Hematopoietic multipotent progenitor cell treated with erythropoietin and hydrocortisone succinate and interleukin-3 and kit ligand, for 15 days (in vitro differentiated cells): ENCODE measurements at places on chromosomes 11 and 22.

DNA sequence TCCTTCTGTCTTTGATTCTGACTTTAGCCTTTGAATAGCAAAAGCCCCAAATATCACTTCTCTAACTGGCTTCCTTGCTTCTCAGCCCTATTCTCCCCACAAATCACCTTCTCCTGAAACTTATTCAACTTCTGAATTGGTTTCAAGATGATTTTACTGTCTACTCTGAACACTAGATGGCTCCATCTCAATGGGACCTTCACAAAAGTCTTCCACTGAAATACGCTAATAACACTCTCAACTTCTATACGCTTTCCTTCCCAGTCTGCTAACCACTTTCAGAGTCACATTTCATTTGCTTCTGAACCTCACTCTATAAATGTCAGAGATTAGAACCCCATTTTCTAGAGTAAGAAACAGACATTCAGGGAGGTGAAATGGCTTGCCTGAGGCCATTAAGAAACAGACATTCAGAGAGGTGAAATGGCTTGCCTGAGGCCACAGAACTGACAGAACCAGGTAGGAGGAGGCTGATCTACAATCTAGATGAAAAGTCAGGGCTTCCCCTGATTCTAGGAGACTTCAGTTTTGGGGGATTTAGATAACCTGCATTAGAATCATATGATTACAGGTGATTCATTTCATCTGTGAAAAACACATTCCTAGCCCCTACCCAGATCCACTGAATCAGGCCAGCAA is 20.6 kb downstream of the MORC2 start:
- peak; percentile 34 for DNase-seq

- DNase-seq = no peak
These were observed 1.8 kb upstream of the GAL start for GRCh38 chr11:68682531-68682961.

DNA sequence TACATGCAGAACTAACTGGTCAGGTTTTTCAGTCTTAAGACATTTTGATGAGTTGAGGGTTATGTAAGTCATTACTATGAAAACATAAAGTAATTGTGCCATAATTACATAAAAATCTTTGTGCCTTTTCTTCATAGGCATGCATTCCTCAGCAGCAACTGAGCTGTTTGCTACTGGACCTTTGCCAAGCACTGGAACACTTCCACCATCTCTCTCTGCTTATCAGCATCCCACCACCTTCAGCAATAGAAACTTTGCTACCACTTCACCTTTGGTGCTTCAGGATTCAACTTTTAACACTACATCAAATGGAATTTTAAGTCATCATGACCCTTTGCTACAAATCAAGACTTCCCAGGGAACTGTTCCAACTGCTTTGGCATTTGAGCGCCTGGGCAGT is 39.0 kb downstream of the QSER1 start:
- peak; percentile 25 for DNase-seq

- DNase-seq = no peak
These were observed 234.1 kb downstream of the KIRREL3 start for GRCh38 chr11:126766440-126766839.

DNA sequence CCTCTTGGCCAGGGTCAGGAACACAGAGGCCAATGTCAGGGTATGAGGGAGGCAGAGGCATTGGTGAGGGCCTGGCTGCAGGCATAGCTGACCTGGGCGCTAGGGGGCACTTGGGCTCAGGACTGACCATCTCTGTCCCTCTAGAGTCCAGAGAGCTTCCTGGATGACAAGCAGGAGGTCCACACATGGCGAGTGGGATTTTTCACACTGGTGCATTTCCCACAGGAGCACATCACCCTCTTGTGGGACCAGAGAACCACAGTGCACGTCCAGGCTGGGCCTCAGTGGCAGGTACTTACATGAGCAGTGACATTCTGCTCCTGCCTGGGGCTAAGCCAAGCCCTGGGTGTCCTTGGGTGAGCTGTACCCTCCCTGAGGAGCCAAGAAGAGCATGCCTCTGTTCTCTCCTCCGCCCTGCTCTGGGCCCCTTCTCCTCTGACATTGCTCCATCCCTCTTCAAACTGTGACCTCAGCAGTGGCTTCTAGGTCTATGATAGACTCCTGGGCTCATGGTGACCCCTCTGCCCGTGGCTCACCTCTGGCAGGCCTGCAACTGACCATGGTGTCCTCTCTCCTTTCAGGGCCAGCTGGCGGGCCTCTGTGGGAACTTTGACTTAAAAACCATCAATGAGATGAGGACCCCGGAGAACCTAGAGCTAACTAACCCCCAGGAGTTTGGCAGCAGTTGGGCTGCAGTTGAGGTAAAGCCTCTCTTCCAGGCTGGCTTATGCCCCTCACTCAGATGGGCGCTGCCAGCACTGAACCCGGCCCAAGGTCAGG is 46.6 kb downstream of the OTOG start:
- DNase-seq = no peak

- no peak for DNase-seq
These were observed 25.6 kb upstream of the TTLL12 start for GRCh38 chr22:43212434-43212952.

- peak; percentile 84 for DNase-seq
These were observed 1.6 kb downstream of the RAC2 start for GRCh38 chr22:37242395-37242918.

GRCh38 chr22:48592931-48593330 is 1234.7 kb downstream of the BRD1 start:
- DNase-seq = no peak

- DNase-seq = no peak
These were observed 170.1 kb upstream of the CADM1 start for GRCh38 chr11:115674176-115674936.

GRCh38 chr22:20463324-20464095 is 25.9 kb upstream of the SCARF2 start:
- DNase-seq = no peak

GRCh38 chr22:44739024-44739423 is 13.4 kb upstream of the ARHGAP8 start:
- no peak for DNase-seq

- peak; percentile 82 for DNase-seq
These were observed 11.2 kb upstream of the PPP2R1B start for GRCh38 chr11:111777094-111778046.

DNA sequence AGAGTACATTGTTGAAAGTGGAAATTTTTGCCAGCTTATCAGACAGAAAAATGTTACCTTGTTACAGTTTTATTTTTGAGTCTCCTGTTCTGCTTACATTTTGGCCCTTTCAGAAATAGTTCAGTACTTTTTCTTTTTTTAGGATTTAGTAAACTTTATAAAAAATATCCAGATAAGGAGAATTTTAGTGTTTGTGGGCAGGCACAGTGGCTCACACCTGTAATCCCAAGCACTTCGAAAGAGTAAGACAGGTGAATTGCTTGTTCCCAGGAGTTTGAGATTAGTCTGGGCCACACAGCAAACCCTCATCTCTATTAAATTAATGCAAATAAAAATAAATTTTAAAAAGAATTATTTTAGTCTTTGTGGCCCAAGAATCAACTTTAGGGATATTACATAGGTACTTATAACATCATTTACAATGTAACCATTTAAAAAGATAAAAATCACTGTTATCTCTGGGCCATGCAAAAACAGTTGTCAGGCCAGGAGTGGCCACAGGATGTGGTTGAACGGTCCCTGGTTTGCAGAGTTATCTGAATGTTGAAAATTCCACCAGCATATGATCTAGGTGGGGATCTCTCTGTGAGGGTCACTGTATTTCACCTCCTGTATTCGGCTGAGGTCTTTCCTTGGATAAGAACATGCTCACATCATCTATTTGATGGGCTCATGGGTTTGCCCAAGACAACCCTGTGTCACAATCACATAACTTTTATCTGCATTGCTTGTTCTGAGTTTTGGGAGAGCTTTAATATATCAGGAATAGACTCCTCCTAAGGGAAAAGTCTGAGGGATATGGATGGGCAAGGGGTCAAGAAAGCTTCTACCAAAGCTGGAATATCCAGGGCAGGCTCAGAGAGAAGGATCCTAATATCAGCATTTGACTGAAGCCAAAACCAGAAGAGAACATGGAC is 91.5 kb downstream of the GGTLC2 start:
- DNase-seq = no peak

GRCh38 chr11:3104051-3104714 is 47.0 kb upstream of the CARS1 start:
- DNase-seq = no peak

DNA sequence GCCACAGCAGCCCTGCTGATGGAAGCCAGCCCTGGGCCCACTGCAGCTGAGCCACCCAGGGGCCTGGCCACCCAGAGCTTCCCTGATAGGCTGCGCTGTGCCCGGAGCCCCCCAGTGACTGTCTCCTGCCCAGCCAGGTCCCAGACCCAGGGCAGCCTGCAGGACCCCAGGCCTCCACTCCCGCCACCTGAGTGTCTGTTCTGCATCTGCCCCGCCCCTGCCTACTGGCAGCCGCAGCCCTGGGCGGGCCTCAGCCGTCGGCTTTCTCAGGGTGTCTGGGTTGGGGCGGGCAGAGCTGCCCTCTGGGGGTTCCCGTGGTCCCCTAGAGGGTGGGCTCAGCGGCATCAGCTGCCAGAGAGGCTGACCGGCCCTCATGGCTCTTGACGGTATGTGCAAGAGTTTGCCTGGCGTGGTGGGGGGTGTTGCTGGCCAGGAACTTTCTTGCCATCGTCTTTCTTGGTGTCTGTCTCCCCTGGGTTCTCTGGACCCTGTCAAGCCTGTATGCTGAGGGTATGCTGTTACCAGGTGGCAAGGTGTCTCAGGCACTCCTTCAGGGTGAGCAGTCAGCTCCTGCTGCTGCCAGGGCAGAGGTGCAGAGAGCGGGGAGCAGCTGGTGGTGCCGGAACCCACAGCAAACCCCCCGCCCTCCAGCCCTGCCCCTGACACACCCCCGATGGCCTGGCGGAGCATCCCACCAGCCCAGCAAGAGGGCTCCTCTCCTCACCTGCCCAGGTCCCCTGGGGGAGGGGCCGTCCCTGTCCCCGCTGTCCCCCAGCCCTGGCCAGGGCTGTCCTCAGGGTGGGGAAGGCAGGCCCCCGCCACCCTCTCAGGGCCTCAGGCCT is 12.2 kb upstream of the PIM3 start:
- no peak for DNase-seq

- no peak for DNase-seq
These were observed 288.3 kb downstream of the CADM1 start for GRCh38 chr11:115215694-115216617.

- DNase-seq = no peak
These were observed 1154.2 kb upstream of the TENM4 start for GRCh38 chr11:80595011-80595410.

GRCh38 chr11:12460466-12460865 is 83.1 kb downstream of the PARVA start:
- no peak for DNase-seq

DNA sequence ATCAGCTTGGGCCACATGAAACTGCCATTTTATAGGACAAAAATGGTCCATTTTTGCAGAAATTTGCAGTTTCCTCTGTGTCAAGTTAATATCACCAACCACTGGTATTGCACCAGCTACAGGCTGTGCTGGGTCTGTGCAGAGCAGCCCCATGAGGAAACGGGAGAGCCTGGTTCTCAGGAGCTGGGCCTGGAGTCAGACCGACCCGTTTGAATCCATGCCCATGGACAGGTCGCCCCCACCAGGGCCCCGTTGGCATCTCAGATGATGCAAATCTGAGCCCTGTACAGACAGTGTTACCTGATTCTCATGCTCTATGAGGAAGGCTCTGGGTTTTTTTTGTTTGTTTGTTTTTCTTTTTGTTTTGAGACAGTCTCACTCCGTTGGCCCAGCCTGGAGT is 9.8 kb upstream of the SEC14L6 start:
- peak; percentile 38 for DNase-seq
